Naive thymus-derived CD4-positive, alpha-beta T cell (primary cell): ENCODE measurements at places on chromosomes 11 and 22. TPM values are rescaled to one million over a fixed set of nuclear protein-coding genes. Genes with fewer than 3 reads are reported as not detected.

FXYD6 gene
- polyA plus RNA-seq: not detected

OR8G5 gene
- not detected for polyA plus RNA-seq

NLRP6 gene
- 20.4 TPM for polyA plus RNA-seq

GRCh38 chr11:86172894-86173293, 71.7 kb upstream of the EED start:
- no peak for DNase-seq

GRCh38 chr22:17878186-17878694, 104.0 kb upstream of the BID start:
- DNase-seq: no peak

DNA sequence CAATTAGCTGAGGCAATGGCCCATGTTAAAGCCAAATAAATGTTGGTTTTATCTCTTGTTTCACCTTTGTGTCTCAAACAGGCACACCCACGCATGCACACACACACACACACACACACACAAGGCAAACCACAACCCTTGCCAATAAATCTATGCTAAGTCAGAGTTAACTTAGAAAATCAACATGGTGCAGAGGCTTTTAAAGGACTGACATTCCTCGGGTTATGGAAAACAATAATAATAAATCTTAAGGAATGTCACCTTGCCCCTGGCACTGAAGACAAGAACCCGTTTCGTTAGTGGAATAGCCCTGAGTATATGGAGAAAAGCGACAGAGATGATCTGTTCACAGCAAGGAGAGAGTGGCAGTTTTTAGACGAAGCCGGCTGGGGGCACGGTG, 326.3 kb downstream of the NTM start:
- no peak for DNase-seq

DNA sequence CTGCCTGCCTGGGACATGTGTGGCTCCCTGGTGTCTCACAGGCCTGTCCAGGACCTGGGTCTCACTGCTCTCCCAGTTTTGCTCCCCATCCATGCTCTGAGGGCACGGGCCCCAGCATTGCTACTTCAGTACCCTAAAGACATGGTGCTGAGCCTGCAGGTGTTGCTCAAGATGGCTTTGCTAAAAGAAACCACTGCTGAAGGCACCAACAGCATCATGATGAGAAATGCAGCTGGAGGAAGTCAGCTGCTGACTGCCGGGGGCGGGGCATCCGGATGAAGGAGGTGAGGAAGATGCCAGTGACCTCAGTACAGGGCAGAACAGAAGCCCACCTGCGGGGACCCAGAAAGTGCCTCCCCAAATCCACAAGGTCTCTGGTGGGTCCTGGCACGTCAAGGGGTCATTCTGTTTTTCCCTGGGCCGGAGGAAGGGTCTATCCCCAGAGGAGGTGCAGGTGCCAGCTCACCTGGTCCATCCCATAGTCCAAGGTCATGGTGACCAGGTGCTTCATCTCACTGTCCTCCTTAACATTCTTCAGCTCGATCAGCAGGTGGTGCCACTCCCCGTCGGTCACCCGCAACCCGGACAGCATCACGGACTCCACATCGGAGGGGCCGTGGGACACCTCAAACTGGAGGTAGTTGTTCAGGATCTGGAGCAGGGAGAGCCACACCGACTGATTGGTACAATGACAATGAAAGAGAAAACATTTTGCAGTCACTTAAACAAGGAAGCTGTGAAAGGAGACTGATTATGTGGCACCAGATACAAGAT, 63.9 kb downstream of the TRMU start:
- DNase-seq: no peak
